ENCODE measurements at places on chromosomes 2 and 18.

- DNase-seq, result no peak
Measured at GRCh38 chr2:231923010-231923344, 3.2 kb downstream of the NPPC start.

- no peak for DNase-seq
Measured at GRCh38 chr2:74536166-74536950, 6.6 kb downstream of the HTRA2 start.

- DNase-seq, result no peak
Measured at GRCh38 chr2:37281916-37282315, 42.7 kb downstream of the PRKD3 start.

DNA sequence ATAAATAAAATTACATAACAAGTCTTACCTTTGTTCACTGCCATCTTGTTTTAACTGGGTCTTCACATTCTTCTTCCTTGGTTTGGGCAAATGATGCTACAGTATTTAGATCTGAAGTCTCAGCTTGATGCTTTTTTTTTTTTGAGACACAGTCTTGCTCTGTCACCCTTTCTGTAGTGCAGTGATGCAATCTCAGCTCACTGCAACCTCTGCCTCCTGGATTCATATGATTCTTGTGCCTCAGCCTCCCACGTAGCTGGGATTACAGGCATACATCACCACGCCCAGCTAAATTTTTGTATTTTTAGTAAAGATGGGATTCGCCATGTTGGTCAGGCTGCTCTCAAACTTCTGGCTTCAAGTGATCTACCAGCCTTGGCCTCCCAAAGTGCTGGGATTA, 53.2 kb upstream of the MAT2A start:
- no peak for DNase-seq

GRCh38 chr2:134634054-134634753, 84.6 kb downstream of the TMEM163 start:
- DNase-seq, result no peak

DNA sequence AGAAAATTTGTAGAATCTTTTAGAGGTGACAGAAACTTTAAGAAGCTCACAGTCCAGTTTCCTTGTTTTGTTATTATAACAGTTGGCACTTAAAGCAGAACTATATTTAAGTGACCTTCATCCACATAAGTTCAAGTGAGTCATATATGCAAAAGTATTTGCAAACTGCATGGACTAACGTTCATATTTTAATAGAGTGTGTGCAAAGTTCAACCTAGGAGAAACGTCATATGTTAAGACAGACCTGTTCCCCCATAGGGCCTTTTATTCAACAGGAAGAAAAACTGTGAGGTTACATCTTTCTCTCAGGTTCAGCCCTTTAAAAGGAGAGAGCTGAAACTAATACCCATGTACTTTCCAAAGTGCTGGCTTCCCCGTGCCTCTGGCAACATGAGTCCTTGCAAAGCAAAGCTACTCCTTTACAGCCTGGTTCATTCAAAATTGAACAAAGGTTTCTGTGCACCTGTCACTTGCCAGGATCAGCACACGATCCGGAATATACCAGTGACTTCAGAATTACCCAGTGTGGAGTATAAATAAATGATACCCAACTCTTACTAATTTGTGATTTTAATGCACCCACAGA, 280.0 kb upstream of the RAB12 start:
- DNase-seq, result no peak

- DNase-seq, result no peak
Measured at GRCh38 chr2:233252227-233252626, 754 bp downstream of the ATG16L1 start.

DNA sequence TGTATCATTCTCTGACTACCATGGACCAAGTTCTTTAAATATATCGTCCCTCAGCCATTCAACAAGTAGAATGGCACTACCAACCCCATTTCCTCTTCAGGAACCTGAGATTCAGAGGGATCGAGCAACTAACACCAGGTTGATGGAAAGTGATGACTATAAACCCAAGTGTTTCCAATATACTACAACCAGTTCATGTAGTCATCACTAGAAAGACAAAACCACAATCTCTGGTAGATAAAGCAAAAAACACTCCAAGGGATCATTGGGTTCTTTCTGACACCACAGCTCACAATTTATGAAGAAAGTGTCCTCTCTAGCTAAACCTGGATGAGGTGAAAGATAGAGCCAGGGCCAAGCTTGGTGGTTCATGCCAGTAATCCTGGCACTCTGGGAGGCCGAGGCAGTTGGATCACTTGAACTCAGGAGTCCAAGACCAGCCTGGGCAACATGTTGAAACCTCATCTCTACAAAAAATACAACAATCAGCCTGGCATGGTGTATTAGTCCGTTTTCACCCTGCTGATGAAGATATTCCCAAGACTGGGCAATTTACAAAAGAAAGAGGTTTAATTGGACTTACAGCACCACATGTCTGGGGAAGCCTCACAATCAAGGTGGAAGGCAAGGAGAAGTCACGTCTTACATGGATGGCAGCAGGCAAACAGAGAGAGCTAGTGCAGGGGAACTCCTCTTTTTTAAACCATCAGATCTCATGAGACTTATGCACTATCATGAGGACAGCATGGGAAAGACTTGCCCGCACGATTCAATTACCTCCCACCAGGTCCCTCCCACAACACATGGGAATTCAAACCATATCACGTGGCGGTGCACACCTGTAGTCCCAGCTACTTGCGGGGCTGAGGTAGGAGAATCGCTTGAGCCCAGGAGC, 2.2 kb downstream of the CD226 start:
- no peak for DNase-seq

DNA sequence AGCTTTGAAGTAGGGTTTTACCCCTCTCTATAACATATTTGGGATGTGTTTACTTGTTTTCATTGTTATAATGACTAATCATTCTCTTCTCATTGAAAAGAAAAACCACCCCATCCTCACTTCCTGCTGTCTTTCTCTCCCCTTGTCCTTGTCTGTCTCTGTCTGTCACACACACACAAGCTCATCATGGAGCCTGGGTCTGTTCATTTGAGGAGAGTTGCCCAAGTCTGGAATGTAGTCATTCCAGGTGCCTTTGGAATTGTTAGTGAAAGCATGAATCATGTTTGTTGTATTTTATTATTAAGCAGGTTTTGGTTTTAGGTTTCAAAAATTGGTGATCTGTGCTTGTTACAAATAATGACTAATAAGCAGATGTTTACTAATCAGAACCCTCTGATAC, 133.5 kb upstream of the IL1R2 start:
- no peak for DNase-seq

DNA sequence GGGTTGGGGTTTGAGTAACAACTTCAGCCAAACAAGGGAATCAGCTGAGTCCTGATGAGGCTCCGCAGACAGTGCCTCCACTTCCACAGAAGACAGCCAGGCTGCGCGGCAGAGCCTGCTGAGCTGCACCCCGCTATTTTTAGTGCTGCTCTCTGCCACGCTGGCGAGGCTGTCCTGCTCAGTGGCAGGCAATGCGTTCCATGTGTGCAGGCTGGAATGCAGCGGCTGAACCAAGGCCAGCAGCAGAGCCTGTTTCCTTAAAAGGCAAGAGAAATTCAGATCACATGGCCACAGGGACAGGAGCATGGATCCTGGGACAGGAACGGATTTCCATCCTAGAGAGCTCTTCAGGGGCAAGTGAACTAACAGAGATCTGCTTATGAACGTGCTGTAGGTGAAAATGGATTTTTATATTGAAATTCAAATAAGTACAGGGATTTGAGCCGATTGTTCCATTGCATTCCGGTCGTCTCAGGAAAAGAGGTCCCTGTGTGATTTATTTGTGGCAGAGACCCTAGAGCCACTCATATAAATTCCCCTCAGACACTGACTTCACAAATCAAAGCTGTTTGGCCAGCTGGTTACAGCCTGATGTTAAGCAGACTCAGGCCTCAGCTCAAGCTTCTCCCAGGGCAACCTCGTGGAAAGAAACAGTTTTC, 98.7 kb downstream of the COL6A3 start:
- peak; percentile 37 for DNase-seq

- no peak for DNase-seq
Measured at GRCh38 chr2:130185896-130186295, 3.8 kb downstream of the MZT2B start.

DNA sequence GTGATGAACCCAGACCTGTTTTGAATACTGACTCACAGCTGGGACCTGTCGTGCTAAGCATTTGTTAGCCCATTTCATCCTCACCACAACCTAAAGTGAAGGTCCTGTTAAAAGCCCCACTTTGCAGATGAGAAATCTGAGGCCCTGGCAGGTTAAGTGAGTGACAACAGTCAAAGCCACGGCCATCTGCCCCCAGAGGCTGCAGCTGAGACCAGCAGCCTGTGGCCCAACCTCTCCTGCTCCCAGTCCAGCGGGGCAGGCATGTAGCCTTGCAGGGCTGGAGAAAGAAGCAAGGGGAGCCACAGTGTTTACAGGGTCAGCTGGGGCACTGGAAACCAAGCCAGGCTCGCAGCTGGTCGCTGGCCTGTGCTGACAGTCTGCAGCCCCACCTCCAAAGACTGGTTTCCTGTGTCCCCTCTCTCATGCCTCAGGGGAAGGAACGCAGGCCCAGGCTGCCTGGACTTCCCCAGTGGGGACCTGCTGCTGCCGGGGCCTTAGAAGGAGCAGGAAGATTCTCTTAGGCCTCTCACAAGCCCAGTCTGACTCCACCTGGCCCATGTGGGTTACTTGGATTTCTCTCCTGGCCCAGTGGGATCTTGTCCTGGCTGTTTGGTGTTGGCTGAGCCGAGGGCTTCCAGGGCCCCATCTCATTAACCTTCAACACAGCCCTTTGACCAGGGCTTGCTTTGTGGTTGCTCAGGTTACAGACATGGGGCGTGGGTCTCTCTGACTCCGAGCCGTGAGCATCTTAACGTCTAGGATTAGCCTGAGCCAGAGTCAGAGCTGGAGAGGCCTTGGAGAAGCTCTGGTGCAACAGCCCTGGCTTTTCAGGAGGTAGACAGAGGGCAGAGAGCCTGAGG, 1.7 kb downstream of the INPP5D start:
- no peak for DNase-seq

GRCh38 chr18:28729321-28729720, 552.4 kb upstream of the CDH2 start:
- DNase-seq, result no peak

DNA sequence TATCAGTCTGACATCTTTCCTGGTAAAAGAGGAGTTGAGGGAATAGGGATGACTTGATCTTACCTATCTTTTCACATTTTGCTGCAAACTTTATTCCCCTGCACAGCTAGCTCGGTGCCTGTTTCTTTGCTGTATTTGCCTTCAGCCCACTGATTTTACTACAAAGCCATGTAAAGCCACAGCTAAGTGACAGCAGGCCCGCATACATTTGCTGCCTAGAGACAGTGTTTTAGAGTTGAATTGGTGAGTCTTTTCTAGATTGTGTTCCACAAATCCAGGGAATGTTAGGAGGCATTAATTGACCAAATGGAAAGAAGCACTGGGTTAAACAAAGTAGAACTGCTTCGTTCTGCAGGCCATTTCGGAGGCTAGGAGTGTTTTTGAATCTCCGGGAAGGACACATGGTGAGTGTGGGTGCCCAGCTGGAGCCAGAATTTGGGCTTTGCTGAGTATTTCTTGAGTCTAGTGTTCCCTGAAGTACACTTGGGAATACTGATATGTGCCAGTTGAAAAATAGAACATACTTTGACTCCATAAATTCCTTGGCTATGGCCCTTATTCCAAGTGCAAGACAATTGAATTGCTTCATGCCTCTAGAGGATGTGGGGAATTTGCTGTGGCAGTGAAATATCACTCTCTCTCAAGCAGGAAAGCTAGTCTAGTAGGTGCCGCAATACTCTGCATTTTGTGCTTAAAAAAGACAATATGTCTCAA, 329.8 kb downstream of the PTPRM start:
- no peak for DNase-seq

- no peak for DNase-seq
Measured at GRCh38 chr2:175439416-175439815, 257.9 kb upstream of the ATP5MC3 start.
